ENCODE measurements at places on chromosomes 5 and 9.

DNA sequence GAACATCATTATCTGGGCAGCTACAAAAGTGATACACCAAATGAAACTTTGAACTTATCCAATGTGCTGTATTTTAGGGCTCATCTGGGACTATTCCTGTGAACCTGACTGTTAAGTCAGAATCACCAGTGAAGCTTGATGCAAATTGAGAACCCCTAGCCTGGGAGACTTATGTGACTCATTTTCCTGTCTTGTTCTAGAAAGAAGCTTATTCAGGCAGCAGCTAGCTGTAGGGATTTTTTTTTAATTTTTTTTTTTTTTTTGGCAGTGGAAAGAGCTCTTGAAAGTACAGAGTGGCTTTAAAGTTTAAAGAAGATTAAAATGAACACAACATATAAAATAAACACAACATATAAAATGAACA, 81.1 kb upstream of the TNFAIP8 start:
- DNase-seq, result peak; percentile 74

DNA sequence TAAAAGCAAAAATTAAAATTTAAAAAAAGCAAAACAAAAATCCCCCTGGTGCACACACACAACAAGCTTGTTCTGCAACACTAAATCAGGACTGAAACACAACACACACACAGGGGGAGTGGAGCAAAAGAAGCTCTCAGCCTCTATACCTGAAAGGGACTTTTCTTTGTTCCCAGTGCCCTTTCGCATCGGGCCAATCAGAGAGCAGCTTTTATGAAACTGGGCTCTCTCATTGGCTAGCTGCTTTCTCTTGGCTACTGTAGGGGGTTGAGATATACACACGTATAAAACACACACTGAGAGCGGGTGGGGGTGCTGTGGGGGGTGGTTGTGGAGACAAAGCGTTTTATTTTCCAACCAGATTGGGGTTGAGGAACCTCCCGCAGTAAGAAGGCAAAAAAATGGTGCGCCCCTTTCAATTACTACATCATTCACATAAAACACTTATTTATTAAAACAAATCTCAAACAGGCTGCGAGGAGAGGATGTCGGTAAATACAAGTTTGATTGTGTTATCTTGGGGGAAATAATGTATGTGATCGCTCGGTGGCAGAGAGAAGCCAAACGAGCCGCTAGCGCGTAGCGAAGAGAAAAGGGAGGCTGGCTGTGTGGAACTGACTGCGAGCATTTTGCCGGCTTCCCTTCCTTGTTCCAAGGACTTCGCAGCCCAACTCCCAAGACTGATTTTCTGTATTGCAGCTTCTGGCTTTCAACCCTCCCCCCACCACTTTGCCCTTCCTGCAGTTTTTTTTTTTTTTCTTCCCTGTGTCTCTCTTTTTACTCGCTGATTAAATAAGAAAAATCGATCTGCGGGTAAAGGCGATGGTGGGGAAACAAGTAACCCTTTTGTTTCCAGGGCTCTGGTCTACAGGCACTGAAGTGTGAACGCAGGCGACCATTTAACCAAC, 2.5 kb upstream of the ZNF608 start:
- DNase-seq, result no peak

DNA sequence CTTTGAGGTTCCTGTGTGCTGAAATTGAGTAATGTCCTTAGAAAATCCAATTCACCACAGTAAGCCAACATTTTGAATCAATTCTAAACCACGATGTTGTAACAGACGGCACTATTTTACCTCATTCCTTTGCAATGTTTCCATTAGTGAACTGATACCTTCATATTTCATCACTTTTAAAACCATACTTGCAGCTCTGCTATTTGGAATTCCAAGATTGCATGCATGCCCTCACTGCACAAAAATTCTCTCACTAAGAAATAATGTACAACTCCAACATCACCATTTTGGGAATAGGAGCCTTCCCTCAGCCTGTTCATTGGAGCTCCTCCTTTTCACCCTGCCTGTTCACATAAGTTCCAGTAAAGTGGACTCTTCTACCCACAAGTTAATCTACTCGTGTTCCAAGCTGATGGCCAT, 74.8 kb upstream of the TGFBR1 start:
- DNase-seq, result no peak

DNA sequence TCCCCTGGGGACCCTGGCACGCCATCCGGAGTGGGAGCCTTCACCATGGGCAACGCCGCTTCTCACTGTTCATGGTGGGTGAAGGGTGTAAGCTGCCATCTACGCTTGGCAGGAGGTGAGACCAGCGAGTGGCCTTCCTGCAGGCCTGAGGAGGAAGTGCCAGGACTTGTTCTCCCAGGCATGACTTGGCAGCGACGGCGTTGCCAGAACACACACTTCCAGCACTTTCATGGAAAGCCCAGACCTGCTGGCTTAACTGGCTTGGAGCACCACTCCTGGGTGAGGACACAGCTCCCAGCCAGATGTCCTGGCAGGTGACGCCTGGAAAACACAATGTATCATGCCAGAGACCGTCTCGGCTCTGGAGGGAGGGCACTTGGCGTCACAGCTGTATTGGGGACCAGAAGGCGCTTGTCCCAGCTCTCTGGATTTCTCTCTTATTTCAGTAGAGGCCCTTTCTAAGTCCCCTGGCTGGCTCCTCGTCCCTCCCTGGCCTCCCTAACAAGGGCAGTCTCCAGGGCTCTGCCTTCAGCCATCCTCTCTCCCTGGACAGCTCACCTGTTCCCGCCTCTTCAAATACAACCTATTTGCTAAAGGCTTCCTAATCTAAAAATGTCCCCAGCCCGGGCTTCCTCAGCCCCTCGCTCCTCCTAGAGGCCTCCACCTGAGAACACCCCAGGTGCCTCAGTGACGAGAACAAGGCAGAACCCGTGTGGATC, 188.3 kb downstream of the OLFM1 start:
- no peak for DNase-seq

- DNase-seq, result no peak
Measured at GRCh38 chr9:114604989-114605388, 6.1 kb upstream of the TMEM268 start.

GRCh38 chr5:40395251-40395650, 284.5 kb upstream of the PTGER4 start:
- DNase-seq, result no peak

DNA sequence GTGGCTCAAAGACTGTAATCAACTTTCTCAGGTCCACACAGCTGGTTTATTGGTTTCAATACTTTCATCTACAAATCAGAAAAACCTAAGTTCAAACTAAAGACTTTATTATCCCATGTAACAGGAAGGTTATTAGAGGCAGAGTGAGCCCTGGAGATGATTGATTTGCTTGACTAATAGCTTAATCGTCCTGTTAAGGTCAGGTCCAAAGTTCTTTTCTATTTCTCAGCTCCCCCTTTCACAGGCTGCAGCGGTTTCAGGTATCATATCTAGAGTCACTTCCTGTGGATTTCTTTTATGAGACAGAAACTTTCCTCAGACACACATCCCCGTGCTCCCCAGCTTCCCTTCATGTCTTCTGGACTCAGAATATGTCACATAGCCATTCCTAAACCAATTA, 166.4 kb downstream of the PRELID2 start:
- no peak for DNase-seq

- no peak for DNase-seq
Measured at GRCh38 chr9:13809401-13809800, 504.5 kb downstream of the NFIB start.

- no peak for DNase-seq
Measured at GRCh38 chr9:28365020-28365640, 791.8 kb upstream of the C9orf72 start.

GRCh38 chr9:91751922-91752321, 198.1 kb downstream of the ROR2 start:
- no peak for DNase-seq

DNA sequence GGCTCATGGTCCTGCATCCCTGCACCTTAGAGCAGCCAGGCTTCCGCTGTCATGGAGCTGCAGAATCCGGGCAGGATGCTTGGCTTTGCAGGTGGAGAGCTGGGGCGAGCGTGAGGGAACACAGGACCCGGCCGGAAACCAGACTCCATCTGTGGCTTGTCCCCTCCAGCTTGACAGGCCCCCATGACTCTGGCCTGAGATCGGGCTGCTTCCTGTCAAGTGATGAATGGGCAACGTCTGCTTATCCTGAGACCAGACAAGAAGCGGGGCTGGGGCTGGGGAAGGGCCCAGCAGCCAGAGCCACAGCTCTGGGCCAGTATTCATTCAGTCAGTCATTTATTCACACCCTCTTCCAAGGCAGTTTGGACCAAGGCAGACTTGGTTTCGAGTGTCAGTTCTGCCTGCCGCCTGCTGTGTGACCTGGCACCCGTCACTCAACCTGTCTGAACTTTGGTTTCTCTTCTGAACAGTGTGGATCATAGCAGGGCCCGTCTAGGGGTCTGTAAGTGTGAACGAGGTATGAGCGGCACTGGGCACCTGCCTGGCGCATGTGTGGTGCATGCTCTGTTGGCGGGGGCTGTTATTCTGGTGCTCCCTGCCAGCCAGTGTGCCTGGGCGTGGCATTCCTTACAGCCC, 37.5 kb downstream of the NEK6 start:
- DNase-seq, result no peak

DNA sequence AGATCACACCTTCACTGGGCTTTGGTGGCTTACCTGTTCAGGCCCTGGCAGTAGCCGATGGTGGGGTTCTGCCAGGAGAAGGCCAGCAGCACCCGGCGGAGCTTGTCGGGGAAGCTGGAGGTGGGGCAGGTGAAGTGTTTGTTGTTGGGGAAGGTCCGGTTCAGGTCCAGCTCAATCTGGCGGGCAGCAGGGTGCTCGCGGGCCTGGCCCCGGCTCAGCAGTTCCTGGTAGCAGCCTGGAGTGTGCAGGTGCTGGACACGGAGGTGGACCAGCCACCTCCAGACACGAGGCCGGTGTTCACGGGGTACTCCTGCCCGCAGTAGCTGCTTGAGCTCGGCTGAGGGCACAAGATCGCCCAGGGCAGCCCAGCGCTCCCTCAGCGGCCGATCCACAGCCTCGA, 16.2 kb upstream of the CORO2A start:
- DNase-seq, result no peak

- no peak for DNase-seq
Measured at GRCh38 chr5:137648361-137648760, 87.5 kb downstream of the KLHL3 start.

DNA sequence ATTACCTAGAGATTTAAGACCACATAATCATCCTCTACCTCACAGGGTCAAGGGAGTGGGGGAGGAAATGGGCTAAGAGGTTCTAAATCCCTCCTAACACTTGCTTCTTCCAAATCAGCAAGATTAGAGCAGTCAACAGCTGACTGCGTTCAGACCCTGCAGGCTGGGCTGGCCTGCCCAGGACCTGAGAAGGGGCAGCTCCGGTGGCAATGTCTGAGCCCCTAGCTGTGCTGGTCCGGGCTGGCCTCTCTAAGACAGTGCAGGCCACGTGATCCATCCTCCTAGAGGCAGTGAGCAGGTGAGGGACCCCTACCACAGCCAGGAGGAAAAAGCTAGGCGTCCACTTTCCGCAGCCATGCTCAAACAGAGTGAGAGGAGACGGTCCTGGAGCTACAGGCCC, at the start of gene KCNV2:
KCNV2 (plus strand) TSS at position 126 of the 400 bp plus-strand sequence; CDS start at position 356, 230 bp downstream.
- DNase-seq, result no peak

DNA sequence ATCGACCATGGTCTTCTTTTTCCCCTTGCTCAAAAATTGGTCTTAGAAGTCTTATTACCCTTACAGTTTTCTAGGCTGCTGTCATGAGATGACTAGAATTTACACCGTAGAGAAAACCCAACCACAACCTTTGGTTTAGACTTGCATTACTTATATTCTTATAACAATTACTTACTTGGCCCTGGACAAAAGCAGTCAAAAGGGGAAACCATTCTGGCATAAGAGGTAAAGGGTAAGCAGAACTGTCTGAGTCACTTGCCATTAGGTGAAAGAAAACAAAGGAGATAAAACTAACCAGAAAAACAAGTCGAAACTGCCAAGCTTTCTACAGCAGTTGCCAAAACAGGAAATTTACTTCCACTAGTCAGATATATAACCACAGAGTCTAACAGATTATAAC, 17.9 kb downstream of the TMEM245 start:
- peak; percentile 65 for DNase-seq

GRCh38 chr9:83245979-83246659, 183.2 kb upstream of the RASEF start:
- no peak for DNase-seq

GRCh38 chr5:52077941-52078815, 694.9 kb downstream of the ISL1 start:
- DNase-seq, result no peak

DNA sequence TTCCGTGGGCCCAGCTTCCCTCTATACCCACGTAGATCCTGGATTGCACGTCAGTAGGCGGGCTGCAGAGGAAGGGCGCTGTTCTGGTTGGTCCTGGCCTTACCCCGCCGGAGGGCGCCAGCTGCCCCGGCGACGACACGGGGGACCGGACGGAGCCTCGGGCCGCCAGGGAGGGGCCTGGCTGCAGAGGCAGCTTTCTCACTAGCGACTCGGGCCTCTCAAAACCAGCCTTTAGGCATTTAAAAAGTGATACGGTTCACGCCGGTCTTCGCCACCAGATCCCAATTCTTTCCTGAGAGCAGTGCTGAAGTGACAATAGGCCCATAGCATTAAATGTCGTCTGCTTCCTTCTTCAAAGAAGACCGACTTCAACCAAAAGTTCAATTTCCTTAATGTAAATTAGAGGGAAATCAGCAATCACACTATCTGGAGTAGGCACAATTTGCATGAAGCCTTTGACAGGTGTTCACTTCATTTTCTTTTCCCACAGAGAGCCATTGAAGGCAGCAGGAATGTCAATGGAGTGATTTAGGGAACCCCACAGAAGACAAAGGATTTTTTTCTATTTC, 17.6 kb upstream of the UBE2D2 start:
- peak; percentile 52 for DNase-seq

- DNase-seq, result no peak
Measured at GRCh38 chr5:89417990-89418389, 535.0 kb upstream of the MEF2C start.

DNA sequence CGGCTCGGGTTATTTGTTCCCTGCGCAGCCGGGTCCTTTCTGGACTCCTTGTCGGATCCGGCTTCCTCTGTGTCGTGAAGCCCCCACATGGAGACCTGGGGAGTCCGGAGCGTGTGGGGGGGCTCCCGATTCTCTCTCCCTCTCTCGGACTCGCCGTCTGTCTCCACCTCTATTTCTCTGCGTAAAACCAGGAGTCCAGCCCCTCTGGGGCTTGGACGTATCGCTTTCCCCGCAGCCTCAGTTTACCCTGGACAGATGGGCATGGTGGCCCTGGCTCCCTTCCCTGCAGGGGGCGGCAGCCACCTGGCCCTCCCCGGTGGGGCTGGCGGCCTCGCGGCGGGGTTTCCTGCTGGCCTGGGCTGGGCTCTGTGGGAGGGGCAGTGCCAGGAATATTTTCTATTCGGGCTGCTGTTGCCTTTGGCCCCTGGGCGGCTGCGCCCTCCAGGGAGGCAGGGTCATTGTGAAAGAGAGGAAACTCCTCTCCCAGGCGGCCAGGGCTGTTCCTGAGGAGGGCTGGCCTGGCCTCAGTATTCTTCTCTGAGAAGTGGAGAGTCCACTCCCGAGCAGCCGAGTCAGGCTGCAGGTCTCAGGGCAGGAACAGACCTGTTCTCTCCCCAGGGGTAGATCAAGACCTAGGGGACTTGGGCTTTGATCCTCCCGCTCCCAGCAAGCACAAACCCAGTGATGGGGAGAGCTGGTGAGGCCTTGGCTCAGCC, 665 bp downstream of the ASS1 start:
- no peak for DNase-seq
